Activated T-helper 9 cell treated with anti-CD3 and anti-CD28 coated beads, Interleukin-2, amount 50 U/mL, for 16 hours (primary cell): ENCODE measurements at places on chromosomes 16 and 17.

DNA sequence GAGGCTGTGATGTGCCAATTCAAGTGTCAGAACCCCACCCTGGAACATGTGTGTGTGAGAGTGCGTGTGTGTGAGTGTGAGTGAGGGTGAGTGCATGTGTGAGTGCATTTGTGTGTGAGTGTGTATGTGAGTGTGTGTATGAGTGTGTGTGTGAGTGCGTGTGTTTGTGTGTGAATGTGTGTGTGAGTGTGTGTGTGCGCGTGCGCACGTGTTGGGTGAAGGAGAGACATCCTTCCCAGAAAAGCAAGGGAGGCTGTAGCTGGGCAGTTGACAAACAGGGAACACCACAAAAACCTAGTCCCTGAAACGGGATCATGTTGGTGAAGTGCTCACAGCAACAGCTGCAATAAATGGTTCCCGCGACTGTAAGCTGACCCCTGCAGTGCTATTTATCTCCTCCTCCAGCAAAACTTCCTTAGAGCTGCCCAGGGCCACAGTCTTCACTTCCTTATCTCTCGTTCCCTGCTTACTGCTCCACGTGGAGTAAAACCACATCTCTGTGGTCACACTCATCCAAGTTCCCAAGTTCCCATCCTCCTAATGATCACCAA lies 40.1 kb upstream of the RPL38 start:
- no peak for DNase-seq

DNA sequence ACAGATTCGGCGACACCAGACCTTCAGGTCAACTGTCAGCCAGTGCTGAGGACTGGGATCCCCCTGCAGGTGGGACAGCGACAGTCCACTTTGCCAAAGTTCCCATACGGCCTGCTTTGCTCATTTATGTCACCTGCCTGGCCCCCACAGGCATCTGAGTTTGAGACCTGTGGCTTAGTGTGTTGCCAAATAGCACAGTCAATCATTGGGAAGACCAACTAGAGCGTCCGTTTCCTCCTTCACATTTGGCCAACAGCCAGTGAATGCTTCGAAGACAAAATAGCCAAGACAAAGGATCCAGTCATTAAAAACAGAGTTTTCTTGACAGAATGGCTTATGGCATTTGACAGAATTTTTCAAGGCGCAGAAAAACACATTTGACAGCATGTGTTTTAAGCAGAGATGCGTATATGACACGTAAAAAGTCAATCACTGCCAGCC lies 113.8 kb downstream of the ABCC12 start:
- no peak for DNase-seq

- DNase-seq = no peak
Measured at GRCh38 chr17:41049110-41049509, 2.0 kb upstream of the KRTAP2-1 start.

- no peak for DNase-seq
Measured at GRCh38 chr16:50613964-50614474, 65.8 kb downstream of the NKD1 start.

DNA sequence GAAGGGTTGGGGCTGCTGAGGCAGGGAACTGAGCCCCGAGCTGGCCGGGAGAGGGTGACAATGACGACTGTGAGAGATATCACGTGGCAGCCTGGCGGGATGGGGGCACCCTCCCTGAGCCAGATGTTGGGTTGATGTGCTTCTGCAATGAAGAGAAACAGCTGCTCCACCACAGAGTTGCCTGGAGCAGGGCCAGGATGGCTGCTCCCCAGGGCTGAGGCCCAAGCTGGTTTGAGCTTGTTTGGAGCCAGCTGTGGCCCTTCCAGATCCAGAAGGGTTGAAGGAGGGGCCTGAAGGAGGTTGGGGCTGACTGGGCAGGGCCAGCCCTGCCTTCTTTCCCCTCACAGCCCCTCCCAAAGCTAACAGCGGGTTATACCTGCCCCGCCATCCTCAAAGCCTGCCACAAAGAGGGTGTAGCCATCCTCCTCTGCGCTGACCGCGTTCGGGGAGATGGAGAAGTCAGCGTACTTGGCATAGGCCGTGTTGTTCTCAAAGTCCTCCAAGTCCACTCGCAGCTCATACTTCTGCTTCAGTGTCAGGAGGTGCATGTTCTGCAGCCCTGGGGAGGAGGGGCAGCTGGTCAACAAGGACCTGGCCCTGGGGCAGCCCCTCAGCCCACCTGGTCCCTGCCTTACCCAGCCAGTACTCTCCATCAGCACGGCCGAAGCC lies 2.1 kb downstream of the MFAP4 start:
- no peak for DNase-seq

DNA sequence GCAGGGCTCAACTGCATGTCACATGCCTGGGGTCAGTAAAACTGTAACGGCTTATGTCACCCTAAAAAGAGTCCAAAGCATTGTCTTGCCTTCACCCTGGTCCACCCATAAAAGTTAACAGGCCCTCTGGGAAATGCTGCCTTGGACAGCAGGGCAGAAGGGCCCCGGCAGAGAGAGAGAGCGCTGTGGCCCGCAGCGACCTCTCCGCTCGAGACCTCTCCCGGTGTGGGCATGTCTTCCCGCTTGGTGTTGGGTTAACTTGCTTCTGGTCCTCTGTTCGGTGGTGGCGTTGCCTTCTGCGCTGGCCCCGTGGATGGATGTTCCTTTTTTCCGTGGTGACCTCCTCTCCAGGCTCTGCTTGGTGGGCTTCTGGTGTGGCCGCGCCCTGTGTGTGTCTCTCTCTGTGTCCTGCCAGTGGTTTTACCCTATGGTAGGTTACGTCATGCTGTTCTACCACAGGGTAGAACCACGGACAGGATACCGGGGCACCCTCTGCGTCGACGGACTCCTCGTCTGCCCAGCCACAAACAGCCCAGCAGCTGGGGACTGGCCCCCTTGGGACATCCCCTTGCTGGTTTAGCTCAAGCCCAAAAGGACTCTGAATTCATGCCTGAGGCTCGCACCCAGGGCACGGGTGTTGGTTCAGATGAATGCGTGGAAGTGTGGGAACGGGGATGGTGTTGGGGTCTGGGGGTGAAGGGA lies 18.3 kb upstream of the CLEC18A start:
- DNase-seq = no peak

DNA sequence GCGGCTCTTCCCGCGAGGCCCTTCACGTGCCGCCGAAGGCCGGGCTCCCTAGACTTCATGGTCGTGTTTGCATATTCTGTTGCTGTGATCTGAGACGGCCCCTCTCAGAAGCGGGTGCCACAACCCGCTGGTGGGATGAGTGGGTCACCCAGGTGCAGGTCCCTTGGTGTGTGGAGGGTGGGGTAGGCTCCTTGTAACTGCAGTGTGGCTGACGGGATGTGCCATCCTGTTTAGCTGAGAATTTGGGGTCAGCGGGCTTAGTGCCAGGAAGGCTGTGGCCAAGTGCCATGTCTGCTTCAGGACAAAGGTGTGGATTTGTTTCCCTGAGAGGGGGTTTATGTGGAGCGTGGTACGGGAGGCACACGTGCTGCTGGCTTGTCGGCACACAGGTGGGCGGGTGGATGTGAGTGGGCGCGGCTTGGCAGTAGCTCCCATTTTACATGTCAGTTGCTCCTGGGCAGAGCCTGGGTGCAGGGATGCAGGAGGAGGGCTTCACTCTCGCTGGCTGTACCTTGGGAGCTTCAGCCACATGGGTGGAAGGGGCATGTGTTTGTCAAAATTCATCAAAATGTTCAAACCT lies 9.2 kb upstream of the WFIKKN1 start:
- DNase-seq = no peak

- no peak for DNase-seq
Measured at GRCh38 chr16:8861563-8862308, 7.1 kb downstream of the CARHSP1 start.

- DNase-seq = no peak
Measured at GRCh38 chr16:10756574-10756973, 12.9 kb downstream of the NUBP1 start.
